ENCODE measurements at places on chromosomes 5 and 9.
A peak's percentile ranks its signal among the peaks of the same experiment; 100 is the strongest.

- DNase-seq: no peak
Observed at GRCh38 chr5:111618623-111619271, 106.4 kb upstream of the STARD4 start.

- DNase-seq: peak; percentile 32
Observed at GRCh38 chr9:125190361-125190801, 778 bp upstream of the PPP6C start.

DNA sequence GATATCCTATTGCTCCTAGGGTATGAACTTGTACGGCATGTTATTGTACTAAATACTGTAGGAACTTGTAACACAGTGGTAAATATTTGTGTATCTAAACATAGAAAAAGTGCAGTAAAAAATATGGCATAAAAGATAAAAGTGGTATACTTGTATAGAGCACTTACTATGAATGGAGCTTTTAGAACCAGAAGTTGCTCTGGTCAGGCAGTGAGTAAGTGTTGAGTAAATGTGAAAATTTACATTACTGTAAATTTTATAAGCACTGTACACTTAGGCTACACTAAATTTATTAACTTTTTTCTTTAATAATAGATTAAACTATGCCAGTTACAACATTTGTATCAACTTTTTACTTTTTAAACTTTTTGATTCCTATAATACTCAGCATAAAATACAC is 109.1 kb downstream of the ZCCHC7 start:
- DNase-seq: no peak

- no peak for DNase-seq
Observed at GRCh38 chr5:1405539-1406530, 39.4 kb downstream of the SLC6A3 start.

GRCh38 chr5:169242849-169243186 is 58.1 kb downstream of the SLIT3 start:
- no peak for DNase-seq

DNA sequence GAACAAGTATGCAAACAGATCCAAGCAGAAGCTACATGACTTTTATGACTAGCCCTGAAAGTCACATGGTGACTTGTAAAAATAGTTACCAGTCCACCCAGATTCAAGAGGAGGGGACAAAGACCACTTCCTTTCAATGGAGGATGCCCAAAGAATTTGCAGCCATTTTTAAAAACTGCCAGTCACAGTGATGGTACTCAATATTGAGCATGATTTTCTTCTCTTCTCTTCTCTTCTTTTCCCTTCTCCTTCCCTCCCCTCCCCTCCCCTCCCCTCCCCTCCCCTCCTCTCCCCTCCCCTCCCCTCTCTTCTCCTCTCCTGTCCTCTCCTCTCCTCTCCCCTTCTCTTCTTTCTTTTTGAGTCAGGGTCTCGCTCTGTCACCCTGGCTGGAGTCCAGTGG is 286.9 kb downstream of the PARP8 start:
- no peak for DNase-seq

DNA sequence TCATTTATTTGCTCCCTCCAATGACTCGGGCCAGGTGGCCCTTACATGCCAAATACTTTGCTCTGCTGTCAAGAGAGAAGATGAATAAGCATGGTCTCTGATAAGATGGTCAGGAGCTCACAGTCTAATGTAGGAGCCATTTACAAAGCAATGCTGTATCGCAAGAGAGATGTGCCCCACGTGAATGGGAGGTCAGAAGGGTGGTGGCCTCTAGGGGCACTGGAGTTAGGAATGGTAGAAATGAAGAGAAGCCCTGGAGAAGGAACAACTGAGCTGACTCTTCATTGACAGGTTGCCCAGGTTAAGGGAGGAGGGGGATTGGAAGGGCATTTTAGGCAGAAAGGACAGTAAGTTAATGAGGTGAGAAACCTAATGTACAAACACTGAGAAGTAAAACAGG is 286.5 kb downstream of the KCTD16 start:
- DNase-seq: no peak

- DNase-seq: no peak
Observed at GRCh38 chr9:21686738-21687137, 115.7 kb upstream of the MTAP start.

- no peak for DNase-seq
Observed at GRCh38 chr9:97524424-97524823, 23.0 kb downstream of the TMOD1 start.

DNA sequence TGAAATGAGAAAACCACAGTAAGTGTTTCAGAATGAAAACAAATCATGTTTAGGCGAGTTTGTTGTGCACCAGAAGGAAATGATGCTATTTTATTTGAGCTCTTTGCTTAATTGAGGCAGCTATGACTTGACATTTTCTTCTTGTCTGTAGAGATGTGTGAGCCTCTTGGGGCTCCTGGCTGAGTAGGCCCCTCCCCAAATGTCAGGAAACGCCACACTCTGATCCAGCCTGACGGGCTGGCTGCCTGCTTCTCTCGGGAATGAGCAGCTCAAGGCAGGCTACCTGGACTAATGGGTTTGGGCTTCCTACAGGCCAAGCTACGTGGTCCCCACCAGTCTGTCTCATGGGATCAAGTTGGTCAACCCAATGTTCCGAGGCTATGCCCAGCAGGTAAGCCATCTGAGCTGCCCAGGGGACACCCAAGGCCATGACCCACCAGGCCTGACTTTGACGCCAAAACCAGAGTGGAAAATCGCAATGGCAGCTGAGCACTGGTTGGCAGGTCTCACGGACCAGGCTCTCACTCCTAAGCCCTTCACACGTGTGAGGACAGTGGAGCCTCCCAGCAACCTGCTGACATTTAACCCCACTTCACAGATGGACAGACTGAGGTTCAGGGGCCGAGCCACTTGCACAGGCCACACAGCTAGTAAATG is 29.9 kb downstream of the USP20 start:
- no peak for DNase-seq

- no peak for DNase-seq
Observed at GRCh38 chr5:154449786-154450185, 4.0 kb downstream of the SAP30L start.

DNA sequence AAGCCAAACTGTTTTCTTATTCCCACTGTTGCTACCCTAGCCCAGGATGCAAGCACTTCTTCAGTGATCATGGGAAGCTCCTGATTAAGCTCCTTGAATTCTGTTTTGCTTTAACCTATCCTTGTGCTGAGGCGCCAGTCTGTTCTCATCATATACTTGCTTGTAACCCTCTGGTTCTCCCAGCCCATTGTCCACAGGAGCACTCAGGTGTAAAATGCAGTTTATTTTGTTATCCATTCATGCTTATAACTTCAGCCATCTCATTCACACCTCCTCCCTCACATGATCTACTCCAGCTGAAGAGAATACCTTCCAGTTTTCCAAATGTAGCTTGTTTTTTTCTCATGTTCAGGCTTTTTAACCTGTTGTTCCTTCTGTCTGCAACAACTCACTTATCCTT is 402.1 kb upstream of the BRINP1 start:
- no peak for DNase-seq

GRCh38 chr9:99822806-99823591 is 1.3 kb downstream of the NR4A3 start:
- DNase-seq: peak; percentile 53

DNA sequence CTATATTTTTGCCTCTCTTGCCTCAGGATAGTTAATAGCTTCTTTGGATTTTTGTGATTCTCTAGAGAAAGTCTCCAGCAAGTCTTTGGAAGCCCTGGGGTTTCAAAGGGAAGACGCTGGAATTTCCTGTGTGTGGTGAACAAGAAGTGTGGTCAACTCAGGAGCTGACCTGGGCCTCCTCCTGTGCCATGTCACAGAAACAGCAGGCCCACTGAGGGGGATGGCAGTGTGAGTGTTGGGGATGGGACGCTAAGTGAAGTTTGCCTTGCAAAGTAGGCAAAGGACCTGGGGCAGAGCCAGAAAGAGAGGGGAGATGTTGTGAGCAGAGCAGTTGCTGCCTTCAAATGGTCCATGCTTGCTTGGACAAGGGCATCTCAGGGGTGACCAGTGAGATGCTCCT is 226.3 kb downstream of the DMRT2 start:
- DNase-seq: no peak

- DNase-seq: no peak
Observed at GRCh38 chr5:30551618-30552017, 641.9 kb upstream of the CDH6 start.

GRCh38 chr9:133615186-133615585 is 6.0 kb upstream of the FAM163B start:
- peak; percentile 74 for DNase-seq

DNA sequence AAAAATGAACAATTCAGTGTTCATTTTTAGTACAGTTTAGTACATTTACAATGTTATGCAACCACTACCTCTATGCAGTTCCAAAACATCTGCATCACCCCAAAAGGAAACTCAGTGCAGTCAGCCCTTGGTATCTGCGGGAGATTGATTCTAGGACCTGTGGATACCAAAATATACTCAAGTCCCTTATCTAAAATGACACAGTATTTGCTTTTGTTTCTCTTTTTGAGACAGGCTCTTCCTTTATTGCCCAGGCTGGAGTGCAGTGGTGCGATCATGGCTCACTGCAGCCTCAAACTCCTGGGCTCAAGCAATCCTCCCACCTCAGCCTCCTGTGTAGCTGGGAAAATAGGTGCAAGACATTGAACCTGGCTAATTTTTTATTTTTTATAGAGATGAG is 114.0 kb downstream of the PIP5K1B start:
- DNase-seq: no peak

DNA sequence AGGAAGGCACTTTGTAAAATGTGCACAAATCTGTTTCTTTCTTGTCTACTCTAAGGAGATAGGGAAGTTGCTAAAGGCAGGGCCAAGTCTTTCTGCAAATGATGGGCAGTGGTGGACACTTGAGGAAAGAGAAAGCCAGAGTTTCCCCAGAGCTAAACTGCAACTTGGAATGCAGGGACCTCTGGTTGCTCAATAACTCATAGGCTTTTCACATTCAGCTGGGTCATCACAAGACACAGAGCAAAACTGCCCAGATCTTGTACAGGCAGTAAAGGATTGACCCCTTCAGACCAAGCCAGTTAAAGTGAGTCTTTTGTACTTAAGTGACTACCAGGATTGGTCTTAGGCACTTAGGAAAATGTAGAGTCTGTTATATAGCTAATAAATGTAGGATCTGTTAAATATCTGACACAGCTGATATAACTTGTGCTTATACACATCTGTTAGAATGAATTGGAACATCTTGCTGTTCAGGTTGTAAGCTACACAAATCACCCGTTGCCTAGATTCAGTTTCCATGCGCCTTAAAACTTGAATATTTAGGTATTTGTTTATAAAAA is 13.5 kb upstream of the AGXT2 start:
- no peak for DNase-seq

DNA sequence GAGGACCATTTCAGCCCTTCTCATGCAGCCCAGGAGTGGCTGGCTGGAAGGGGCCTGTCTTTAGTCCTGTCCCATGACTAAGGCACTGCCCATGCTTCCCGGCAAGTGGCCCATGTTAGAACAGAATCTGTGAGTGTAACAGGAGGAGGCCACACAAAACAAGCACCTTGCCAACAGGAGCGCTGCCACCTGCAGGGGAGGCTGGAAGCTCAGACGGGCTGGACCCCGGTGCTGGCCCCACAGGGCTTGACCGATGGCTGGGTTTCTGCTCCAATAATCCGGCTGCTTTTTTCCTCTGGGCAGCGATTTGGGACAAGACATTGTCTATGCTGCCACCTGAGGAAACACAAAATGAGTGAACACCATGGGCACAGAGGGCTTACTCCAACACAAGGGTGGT is 28.4 kb downstream of the ANKS6 start:
- no peak for DNase-seq

GRCh38 chr5:66637994-66638393 is 41.8 kb downstream of the MAST4 start:
- DNase-seq: no peak

GRCh38 chr5:83255268-83255667 is 177.9 kb downstream of the XRCC4 start:
- DNase-seq: no peak

DNA sequence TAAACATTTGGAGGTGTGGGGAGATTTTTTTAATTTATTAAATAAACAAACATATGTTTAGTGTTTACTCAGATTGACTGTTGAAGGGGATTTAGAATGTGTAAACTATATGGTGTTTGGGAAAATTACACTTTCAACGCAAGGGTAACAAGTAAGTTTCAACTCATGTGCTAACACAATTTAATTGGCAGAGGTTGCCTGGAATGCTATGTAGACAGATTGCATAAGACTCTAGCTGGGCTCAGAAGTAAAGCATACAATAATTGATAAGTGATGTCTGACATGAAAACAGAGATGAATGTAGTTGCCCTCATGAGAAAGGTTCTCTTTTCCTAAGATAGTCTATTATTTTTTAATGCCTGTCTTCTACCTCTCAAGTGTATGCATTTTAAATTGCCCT is 617.4 kb downstream of the KCTD16 start:
- DNase-seq: no peak

DNA sequence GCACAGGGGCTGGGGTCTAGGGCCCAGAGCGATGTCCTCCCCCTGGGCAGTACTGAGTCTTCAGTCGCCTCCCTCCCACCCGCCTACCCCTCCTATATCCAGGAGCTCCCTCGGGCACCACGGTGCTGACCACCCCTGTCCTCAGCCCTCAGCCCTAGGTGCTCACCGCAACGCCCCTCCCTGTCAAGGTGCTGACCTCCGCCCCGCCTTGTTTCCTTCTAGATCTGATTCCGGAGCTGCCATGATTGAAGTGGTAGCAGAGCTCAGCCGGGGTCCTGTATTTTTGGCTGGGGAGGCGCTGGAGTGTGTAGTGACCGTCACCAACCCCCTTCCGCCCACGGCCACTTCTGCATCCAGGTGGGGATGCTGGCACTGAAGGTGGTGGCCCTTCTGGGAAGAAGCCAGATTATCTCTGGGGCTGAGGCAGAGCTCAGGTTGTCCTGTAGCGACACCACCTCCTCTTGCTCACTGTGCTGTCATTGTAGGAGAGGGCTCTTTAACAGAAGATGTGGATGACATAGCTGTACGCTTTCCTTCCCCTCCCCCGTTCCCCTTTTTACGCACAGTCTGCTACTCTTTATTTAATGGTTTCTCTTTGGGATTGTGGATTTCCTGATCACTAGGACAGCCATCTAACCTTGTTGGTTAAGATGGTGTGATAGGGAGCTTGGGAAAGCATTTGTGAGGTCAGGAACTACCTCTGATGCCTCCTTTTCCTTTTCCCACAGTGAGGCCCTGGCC is 598 bp downstream of the RGP1 start:
- no peak for DNase-seq

- no peak for DNase-seq
Observed at GRCh38 chr9:130906735-130907416, 10.3 kb upstream of the QRFP start.

DNA sequence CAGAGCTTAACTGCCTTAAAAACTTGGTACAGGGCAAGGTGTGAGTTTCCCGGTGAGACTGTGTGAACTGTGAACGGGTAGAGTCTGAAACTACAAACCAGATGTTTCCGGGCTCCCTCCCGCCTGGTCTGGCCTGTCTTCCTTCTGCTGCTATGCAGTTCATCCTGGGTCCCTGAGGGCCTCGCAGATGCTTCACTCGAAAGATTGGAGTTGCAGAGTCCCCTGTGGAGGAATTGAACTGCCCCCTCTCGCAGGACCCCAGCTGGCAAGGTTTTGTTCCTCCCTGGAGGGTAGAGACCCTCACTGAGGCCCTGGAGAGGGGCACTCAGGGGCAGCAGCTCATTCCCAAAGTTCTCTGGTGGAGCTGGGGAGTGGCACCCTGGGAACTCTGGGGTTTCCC is 533 bp downstream of the DCANP1 start:
- DNase-seq: no peak
